Activated CD8-positive, alpha-beta memory T cell treated with anti-CD3 and anti-CD28 coated beads for 1 hour (primary cell): ENCODE measurements at places on chromosomes 12 and 14.

DNA sequence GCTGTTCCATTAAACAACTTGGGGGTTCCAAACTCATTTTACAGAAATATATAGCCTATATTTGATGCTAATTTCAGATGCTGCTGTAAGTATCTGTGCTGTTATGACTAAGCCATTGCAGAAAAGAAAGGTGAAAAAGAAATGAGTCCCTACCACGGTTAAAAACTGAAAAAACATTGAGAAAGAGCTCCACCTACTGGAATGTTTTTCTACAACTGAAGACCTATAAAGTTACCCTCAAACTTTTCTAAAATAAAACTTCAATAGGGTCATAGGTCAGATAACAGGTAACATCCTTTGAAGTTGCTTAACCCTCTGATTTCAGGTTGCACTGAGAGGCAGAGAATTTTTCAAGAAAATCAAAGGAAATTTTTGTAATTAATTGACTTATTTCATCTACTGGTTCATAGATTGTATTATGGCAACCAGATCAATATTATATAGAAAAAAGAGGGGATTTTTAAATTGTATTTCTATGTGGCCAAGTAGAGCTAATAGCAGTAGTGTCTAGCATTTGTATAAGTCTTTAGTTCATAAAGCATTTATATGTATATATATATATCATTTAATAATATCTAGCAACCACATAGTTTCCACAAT lies 279.9 kb downstream of the RPS29 start:
- DNase-seq: no peak

- DNase-seq: no peak
Measured at GRCh38 chr12:85993746-85994145, 119.7 kb downstream of the NTS start.

DNA sequence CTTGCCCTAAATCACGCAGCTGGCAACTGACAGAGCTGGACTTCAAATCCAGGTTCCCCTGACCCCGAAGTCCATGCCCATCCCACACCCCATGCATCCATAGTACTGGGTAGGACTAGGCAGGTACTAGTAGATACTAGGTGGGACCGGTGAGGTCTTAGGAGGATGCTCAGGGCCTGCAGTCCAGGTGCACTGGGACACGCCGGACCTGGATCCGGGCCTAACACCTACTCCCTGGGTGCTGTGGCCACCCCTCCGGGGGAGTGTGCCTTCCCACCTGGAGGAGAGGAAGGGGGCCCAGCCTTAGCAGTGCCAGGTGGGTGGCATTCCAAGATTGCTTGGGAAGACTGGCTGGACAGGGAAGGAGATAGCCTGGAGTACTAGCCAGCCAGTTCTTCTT lies 64.8 kb downstream of the CACNA1C start:
- no peak for DNase-seq

DNA sequence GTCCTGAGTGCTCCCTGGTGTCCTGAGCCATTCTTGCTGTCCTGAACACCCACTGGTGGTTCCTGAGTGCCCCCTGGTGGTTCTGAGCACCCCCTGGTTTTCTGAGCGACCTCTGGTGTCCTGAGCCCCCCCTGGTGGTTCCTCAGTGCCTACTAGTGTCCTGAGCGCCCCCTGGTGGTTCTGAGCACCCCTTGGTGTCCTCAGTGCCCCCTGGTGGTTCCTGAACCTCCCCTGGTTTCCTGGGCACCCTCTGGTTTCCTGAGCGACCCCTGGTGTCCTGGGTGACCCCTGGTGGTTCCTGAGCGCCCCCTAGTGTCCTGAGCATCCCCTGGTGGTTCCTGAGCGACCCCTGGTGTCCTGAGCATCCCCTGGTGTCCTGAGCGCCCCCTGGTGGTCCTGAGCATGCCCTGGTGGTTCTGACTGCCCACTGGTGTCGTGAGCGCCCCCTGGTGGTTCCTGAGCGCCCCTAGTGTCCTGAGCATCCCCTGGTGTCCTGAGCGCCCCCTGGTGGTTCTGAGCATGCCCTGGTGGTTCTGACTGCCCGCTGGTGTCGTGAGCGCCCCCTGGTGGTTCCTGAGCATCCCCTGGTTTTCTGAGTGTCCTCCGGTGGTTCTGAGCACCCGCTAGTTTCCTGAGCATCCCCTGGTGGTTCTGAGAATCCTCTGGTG lies 473.1 kb downstream of the TMEM121 start:
- DNase-seq: peak; percentile 66
